ENCODE measurements at places on chromosomes 1 and 21.
A peak's percentile ranks its signal among the peaks of the same experiment; 100 is the strongest.

DNA sequence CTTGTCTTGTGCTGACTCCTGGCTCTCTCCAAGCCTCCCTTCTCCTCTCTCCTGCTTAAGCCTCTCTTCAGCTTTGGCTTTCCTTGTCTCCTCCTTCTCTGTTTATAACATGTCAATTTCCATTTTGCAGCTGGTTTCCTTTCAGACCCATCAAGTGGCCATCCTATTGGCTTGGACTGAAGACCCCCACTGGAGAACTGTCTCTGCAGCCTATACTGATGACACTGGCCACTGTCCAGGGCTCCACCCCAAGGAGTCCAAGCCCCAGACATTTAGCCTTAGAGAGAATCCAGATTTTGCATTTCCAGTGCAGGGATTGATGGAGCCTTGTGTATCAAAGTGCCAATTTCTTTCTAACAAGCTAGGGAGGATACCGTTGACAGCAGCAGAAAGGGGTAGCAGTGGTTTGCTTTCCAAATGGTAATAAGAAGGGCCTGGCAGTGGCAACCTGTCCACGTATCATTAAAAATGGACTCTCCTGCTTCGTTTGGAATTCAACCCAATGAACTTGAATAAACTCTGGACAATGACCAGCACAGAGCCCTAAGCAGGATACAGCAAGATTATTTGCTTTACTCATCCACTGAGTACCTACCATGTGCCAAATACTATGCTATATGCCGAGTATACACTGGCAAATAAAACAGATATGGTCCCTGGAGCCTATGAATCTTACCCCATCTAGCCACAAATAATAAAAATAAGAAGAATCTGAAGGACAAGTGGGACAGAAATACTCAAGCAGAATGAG is 6.5 kb downstream of the OVAAL start:
- DNase-seq = no peak

- no peak for DNase-seq
These were observed 2.4 kb downstream of the LYPD8 start for GRCh38 chr1:248753029-248753594.

GRCh38 chr1:22503721-22504410 is 52.2 kb downstream of the ZBTB40 start:
- no peak for DNase-seq

DNA sequence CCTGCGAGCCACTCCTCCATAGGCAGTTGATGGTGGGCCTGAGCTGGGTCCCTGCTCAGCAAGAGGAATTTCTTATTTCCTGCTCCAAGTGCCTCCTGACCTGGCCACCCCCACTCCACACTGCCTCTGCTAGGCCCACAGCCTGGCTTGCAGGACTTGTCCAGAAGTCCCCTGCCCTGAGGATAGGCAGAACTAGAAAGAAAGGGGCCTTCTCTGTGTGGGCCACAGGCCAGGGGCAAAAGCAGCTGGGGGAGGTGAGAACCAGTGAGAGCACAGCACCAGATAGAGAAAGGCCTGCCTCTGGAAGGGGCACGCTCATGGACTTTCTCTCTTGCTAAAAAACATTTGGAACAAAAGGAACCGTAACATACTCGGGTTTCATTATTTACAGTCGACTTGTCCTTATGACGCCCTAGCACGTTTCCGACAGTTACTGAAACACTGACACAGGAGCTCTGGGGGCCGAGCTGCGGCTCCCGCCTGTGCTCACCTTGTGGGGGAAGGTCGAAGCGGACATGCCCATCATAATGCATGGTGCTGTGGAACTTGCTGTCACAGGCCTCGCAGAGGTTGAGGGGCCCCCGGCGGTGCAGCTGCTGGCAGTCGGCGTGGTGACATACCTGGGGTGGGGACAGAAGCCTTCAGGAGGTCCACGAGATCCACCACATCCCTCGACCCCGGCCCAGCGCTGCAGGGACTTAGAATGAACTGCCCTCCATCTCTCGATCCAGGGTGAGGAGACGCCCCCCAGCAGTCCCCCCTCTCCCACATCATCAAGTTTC is 11.3 kb upstream of the TNFRSF25 start:
- DNase-seq = no peak

DNA sequence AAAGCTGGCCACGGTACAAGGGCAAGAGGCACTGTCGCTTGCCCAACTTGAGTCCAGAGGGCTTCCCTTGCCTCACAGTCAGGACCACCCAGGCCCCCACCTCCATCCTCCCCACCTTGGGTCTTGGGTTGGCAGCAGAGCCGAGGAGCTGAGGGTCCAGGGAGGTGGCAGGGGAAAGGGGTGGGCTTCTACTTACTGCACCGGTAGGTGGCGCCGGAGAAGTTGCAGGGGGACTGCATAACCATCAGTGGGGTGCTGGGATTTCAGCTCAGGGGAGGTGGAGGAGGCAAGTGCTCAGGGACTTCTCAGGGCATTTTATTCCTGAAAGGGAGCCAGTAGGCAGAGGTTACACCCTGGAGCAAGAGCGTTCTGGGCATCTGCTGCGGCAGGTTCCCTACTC is 44.0 kb downstream of the TRIM62 start:
- DNase-seq = peak; percentile 22
